LHCN-M2 (cell line): ENCODE measurements at places on chromosomes 1 and 21. TPM values are rescaled to one million over a fixed set of nuclear protein-coding genes. Genes with fewer than 3 reads are reported as not detected.

GRCh38 chr21:31983120-31983519, 110.3 kb downstream of the HUNK start:
- DNase-seq: no peak

DNA sequence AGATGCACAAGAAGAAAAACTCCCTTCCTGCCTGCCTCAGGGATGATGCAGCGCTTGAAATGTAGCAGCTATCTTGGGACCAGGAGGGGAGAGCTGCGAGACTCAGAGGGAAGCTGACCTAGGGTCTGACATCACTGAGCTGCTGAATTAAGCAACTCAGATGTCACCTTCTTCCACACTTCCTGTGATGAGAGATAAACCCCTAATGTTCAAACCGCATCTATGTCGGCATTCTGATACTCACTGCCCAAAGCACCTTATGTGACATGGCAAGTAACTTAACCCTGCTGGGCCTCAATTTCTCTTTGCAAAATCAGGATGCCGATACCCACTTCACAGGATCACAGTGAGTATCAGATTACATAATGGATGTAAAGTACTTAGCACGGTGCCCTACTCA, 9.1 kb upstream of the AK2 start:
- DNase-seq: no peak

GRCh38 chr1:145827966-145828365, 4.0 kb downstream of the POLR3C start:
- no peak for DNase-seq

DNA sequence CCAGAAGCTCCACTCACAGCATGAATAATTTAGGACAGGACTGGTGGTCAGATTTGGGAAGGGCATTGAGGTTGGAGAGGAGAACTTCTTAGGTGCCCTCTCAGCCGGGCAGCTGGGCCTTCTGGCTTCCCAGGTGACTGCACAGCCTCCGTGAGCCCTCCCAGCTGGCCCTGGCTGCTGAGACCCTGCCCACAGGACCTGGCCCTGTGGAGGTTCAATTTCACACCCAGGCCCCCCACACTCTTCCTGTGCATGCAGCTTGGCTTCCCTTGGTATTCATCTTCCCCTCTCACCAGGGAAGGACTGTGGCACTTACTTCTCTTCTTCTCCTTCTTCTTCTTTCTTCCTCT, 50.6 kb downstream of the NDUFS5 start:
- DNase-seq: no peak

GRCh38 chr1:215133532-215133931, 51.0 kb downstream of the KCNK2 start:
- no peak for DNase-seq

DNA sequence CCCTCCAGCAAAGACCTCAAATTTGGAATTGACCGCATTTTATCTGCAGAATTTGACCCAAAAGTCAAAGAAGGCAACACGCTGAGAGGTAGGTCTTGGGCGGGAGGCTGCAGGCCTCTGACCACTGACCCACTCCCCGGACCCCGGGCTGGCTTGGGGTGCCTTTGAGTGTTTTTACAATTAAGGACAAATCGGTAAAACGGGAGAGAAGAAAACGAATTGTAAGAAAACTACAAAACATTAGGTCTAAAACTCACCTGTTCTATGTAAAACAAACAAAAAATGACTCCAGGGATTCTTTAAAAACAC, 1.1 kb downstream of the HLX start:
- no peak for DNase-seq

DNA sequence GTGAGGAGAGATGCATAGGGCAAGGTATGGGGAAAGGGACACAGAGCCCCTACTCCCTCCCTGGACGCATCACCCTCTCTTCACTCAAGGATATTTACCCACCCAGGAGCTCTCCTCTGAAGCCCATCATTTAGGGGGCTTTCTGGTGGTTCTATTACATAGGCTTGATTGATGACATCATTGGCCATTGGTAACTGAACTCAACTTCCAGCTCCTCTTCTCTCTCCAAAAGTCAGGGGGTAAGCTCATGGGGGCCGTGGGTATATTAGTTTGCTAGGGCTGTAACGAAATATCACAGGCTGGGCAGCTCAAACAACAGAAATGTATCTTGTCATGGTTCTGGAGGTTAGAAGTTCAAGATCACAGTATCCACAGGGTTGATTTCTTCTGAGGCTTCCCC, 110.8 kb downstream of the DSCAM start:
- DNase-seq: no peak

- DNase-seq: no peak
Observed at GRCh38 chr1:119015547-119015946, 27.4 kb upstream of the TBX15 start.

DNA sequence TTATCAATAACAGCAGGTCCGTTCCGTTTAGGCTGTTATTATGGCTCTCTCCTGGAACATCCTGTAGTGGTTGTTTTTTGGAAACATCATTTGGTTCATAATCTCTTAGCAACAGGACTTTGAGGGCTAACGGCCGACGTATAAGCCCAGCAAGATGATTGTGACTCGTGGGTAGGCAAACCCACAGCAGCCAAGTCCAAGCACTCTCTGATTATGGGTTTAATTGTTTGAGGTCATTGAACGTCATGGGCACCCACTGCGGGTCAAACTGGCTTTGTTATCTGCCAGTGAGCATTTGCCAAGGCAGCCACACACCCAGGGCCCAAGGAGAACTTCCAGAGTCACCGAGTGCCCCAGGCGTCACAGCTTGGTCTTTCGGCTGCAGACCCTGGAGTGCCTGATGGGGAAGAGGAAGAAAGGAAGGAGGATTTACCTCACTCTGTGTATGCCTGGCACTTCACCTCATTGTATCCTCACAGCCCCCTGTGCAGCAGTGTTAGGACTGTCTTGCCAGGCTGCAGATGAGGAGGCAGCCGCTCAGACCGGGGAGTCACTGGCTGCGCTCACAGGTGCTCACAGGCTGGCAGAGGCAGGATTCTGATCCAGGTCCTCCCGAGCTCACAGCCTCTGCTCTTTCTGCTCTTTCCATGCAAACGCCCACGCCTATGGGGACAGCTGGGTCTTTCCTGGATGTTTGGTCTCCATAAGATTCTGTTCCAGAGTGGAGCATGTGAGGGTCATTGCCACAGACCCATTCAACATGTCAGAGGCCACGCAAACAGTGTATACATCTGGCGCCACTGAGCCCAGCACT, 30.8 kb upstream of the EPS8L3 start:
- peak; percentile 27 for DNase-seq

DNA sequence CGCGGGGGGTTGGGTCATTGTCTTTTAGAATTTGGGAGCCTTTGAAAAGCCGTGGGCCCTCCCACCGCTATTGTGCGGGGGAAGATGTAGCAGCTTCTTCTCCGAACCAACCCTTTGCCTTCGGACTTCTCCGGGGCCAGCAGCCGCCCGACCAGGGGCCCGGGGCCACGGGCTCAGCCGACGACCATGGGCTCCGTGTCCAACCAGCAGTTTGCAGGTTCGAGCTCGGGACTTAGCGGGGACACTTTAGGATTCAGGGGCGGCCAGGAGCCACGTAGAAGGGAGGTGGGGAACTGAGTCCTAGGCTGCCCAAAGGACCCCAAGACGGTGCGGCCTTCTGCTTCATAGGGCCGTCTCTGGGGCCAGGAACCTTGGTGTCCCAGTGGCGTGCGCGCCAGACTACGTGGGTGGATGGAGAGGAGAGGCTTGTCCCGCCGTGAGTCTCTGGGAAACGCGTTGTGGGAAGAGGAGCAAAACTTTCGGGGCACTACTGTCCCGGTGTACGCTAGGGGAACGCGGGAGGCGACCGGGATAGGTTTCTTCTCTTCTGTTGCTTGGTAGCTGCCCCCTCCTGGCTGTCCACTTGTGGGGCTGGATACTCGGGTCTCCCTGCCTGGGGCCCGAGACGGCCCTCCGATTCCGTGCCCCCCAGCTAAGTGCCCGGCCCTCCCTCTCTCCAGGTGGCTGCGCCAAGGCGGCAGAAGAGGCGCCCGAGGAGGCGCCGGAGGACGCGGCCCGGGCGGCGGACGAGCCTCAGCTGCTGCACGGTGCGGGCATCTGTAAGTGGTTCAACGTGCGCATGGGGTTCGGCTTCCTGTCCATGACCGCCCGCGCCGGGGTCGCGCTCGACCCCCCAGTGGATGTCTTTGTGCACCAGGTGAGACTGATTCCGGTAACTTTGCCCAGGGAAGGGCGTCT, at the start of gene LIN28A:
Gene LIN28A, plus strand, starts transcription at position 112 of the 918 bp plus-strand sequence. Its CDS starts 75 bp downstream, at position 187.
- DNase-seq: no peak

- peak; percentile 38 for DNase-seq
Observed at GRCh38 chr21:17451364-17451891, 61.4 kb upstream of the CXADR start.

GRCh38 chr1:18491168-18491567, 10.4 kb downstream of the KLHDC7A start:
- DNase-seq: no peak

- peak; percentile 71 for DNase-seq
Observed at GRCh38 chr1:121483961-121484424, 299.2 kb downstream of the SRGAP2C start.

GRCh38 chr1:11935057-11935412, 518 bp downstream of the PLOD1 start:
- no peak for DNase-seq

- DNase-seq: peak; percentile 9
Observed at GRCh38 chr1:167899253-167899681, 14.7 kb downstream of the ADCY10 start.

GRCh38 chr1:212470059-212470458, 37.3 kb downstream of the NENF start:
- peak; percentile 94 for DNase-seq

GRCh38 chr1:234500269-234500668, 21.3 kb upstream of the TARBP1 start:
- peak; percentile 63 for DNase-seq

Gene TTC3
- 168 and 189 TPM in 2 replicates for total RNA-seq

Gene NCAM2
- 0.40 and 0.51 TPM in 2 replicates for total RNA-seq

Gene FMO2
- total RNA-seq: not detected in 2 replicates

Gene TFF1
- not detected in 2 replicates for total RNA-seq

Gene CCDC18
- total RNA-seq: 31.2 and 40.5 TPM in 2 replicates

Gene ILDR2
- total RNA-seq: 0.45 and 0.69 TPM in 2 replicates

Gene FCER1G
- 0.86 and 1.2 TPM in 2 replicates for total RNA-seq
